ENCODE measurements at places on chromosomes 1 and 21. TPM values are rescaled to one million over a fixed set of nuclear protein-coding genes. Genes with fewer than 3 reads are reported as not detected.

The ATAD3C gene
- 0.42 TPM for total RNA-seq

The LCE1E gene
- total RNA-seq, result not detected

The CDC42BPA gene
- total RNA-seq, result 58.6 TPM

The SH2D1B gene
- total RNA-seq, result not detected

The MCOLN2 gene
- 9.6 TPM for total RNA-seq

The IGSF9 gene
- total RNA-seq, result 0.63 TPM

The TNFSF4 gene
- total RNA-seq, result 0.87 TPM

The GJA9 gene
- not detected for total RNA-seq

The CLCNKB gene
- 0.44 TPM for total RNA-seq

The LY9 gene
- total RNA-seq, result 3.0 TPM

The CELF3 gene
- not detected for total RNA-seq

The OR2M3 gene
- not detected for total RNA-seq

The ILDR2 gene
- 6.3 TPM for total RNA-seq

The LPAR3 gene
- not detected for total RNA-seq

The CA6 gene
- total RNA-seq, result not detected

The HS2ST1 gene
- 12.9 TPM for total RNA-seq

The TDRD5 gene
- total RNA-seq, result 0.21 TPM

The USH2A gene
- total RNA-seq, result under 0.01 TPM

The PLPP3 gene
- total RNA-seq, result 230 TPM

The SYCP1 gene
- total RNA-seq, result not detected

The ATP8B2 gene
- total RNA-seq, result 136 TPM

The PTPN22 gene
- 2.3 TPM for total RNA-seq

The SPRR1B gene
- not detected for total RNA-seq

The CRNN gene
- total RNA-seq, result not detected

The LMOD1 gene
- total RNA-seq, result 87.6 TPM

The IFI44 gene
- total RNA-seq, result 23.7 TPM

The HIVEP3 gene
- total RNA-seq, result 4.2 TPM

The LACTBL1 gene
- not detected for total RNA-seq

The PTGS2 gene
- total RNA-seq, result 1.2 TPM
